ENCODE measurements at places on chromosomes 7 and 10.

- DNase-seq, result no peak
Observed at GRCh38 chr10:74799721-74800221, 26.6 kb upstream of the KAT6B start.

- no peak for DNase-seq
Observed at GRCh38 chr7:73366127-73366526, 38.2 kb downstream of the FKBP6 start.

DNA sequence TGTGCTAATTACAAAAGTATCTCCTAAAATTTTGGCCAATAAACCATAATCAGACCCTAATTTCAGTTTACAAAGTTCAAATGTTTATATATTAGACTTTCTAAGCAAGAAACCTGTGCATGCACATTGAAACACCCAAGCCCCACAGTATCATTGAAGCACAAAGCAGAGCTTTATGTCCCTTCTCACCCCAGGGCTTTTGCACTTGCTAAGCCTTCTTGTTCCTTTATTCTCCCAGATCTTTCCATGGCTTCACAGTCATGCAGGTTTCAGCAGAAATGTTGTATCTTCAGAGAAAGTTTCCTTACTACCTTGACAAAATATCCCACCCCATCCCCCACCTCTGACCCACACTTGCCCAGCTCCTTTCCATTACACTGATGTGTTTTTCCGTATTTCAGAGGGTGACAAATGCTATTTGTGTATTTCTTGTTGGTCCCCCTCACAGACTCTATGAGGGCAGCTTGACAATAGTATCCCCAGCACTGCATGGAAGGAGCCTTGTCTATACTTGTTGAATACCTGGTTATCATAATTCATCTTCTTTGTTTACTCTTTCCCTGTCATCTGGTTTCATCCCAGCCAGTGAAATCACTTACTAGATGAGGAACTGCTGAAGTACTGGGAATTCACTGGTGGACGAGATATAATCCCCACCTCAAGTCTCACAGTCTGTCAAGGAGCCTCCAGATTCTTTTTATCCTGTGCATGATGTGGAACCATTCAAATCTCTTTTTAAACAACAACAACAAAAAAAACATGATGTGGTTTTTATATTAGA is 24.0 kb upstream of the PCGF5 start:
- no peak for DNase-seq

DNA sequence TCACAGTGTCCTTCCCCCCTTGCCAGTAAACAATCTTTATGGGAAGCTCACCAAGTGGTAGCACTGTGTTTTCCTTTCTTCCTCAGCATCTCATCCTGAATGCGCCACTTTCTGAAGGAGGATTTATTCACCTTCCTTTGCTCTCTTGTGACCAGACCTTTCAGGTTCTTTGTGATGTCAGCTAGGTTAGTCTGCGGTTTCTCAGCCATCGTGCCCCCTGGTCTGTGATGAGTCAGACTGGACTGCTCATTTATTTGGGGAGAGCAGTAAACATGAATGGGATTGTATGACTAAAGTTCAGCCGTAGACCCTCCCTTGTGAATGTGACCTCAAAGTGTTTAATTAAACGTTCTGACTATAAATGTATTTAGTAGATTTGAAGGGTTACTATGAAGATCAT is 235.1 kb upstream of the CELF2 start:
- no peak for DNase-seq

- no peak for DNase-seq
Observed at GRCh38 chr10:44260286-44260928, 124.5 kb downstream of the CXCL12 start.

DNA sequence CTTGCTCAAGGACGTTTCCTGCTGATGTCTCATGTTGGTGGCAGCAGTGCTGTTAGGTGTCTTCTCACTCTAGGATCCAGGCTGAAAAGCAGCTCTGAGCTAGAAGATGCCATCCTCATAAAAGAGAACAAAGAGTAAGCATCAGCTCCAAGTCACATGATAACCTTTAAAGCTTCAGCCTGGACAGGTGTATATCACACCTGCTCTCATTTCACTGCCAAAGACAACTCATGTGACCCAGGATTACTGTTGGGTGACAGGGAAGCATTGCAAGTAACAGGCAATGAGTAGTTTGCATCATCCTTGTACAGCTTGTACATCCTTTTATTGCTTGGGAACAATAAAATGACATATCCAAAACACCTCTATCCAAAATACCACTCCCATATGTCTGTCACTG is 423.4 kb upstream of the DPP6 start:
- no peak for DNase-seq

DNA sequence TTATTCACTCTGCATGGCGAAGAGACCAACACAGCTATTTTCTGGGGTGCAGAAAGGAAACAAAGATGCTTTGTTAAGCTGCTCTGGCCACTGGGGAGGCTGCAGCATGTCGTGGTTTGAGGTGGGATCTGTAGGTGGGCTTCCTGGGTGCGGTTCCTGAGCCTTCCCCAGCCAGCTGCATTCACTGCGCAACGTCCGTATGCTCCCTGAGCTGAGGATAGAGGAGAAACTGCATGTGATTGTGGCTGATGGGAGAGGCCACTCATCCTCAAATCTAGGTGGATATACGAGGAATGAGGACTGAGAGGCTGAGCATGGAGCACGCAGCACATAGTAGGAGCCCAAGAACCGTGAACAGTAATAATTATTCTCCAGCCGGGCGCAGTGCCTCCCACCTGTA is 9.9 kb upstream of the DNAAF5 start:
- peak; percentile 11 for DNase-seq

DNA sequence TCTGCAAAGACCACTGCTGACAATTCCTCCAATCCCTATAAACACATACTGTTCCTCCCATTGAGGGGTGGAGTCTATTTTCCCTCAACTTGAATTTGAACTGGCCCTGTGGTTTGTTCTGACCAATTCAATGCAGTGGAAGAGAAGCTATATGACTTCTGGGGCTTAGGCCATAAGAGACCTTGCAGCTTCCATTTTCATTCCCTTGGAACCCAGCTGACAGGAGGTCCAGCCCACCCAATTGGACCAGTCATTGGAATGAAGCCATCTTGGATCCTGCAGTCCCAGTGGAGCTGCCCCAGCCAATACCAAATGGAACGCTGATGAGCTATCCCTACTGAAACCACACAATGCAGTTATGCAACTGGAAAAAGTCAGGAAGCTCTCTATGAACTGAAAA is 8.9 kb upstream of the TMED4 start:
- no peak for DNase-seq

GRCh38 chr10:69828144-69828870 is 26.6 kb downstream of the COL13A1 start:
- no peak for DNase-seq

DNA sequence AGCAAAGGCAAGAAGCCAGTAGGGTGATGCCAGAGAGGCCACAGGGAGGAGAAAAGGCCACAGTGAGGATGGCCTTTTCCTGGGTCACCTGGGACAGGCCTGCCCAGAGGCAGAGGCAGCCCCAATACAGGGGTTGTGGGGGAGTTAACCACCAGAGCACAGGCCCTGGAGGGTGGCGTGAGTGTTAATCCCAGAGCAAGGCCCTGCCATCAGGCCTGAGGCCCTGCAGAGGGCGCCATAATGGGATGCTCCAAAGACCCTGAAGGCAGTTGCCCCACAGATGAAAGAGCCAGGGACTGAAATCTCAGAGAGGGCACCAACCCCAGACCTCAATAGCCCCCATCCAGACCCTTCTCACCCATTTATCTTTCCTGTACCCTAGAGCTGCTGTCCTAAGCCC is 23.9 kb downstream of the SLC13A4 start:
- DNase-seq, result no peak

GRCh38 chr7:114885836-114886235 is 36.1 kb upstream of the MDFIC start:
- no peak for DNase-seq

GRCh38 chr7:4759211-4759610 is 16.2 kb upstream of the AP5Z1 start:
- DNase-seq, result no peak

DNA sequence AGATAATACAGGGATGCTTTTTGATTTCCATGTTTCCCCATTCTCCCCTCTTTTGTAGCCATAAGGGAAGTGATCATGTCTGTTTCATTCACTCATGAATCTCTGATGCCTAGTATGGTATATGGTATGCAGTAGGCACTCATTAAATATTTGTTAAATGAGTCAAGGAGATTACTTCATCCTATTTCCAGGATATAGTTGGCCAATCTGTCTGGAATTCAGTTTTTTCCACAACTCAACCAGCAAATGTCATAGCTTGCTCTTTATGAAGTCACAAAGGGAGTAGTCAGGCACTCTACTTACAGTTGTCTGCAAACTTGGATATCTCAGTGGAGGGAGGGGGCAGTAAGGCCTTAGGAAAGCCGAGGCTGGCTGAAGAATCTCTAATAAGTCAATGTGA is 853.6 kb downstream of the LRMDA start:
- no peak for DNase-seq

GRCh38 chr7:98149116-98149692 is 42.5 kb downstream of the LMTK2 start:
- DNase-seq, result no peak

DNA sequence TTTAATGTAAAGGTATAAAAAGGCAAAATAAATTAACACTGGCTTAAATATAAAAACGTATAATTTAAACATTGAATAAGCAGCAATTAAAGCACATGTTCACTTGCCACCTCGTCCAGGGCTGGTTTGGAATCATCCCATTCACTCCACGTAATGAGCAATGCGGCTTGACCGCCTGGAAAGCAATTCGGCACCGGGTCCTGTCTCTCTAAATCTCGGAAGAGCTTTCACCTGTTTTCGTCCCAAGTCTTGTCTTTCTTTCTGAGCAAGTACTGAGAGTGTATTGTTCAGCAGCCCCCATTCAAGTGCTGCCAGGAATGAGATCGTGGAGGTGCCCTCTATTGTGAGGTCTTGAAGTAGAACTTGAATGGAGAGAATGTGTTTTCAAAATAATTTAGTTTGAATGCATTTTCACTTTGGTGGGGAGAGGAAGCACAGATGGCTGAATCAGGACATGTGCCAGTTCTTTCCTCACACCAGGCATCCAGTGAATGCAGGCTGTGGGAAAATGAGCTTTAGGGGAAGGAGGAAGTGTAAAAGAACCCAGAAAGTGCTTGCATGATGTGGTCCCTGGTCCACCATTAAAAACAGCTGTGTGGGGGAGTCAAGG is 515.2 kb downstream of the REEP3 start:
- DNase-seq, result no peak

DNA sequence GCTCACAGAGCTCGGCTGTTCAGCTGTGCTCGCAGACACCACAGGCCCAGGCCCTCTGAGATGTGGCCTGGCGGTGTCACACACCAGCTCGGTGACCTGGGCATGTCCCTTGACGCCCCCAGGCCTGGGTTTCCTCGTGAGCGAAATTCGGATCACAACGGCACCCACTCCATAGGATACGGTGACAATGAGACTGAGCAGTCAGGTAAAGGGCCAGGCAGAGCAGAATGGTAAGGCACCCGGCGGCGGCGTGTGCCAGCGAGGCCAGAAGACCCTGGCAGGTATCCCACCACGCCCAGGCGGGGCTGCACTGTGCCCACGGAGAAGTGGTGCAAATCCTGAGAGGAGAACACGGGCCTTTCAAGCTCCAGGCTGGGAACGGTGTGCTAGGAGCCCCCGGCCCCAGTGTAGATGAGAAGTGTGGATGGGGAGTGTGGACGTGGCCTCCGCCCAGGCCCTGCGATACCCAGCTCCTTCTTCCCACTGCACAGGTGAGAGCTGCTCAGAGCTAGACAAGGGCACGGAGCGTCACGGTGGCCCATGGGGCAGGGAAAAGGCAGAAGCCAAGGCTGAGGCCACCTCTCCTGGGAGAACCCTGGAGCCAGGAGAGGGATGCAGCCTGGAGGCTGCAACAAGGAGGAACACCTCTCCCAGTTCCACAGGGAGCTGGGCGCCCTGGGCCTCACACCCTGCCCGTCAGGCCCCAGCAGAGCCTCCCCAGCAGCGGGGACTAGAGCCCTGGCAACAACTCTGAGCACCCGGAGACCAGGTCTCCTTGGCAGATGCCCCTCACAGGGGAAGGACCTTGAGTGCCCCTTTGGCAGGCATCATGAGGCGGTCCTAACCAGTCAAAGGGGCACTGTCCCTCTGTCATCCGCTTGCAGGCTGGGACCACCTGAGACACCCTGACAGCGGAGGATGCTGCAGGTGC is 219.1 kb downstream of the MAD1L1 start:
- no peak for DNase-seq

- DNase-seq, result no peak
Observed at GRCh38 chr7:159198016-159198724, 53.5 kb upstream of the VIPR2 start.

Measured in activated T-cell treated with anti-CD3 and anti-CD28 coated beads, Interleukin-2, amount 50 U/mL, for 24 hours (primary cell).